Stimulated activated CD8-positive, alpha-beta memory T cell treated with anti-CD3 and anti-CD28 coated beads, Interleukin-7, amount 100 ng/mL, for 1 hour (primary cell): ENCODE measurements at places on chromosomes 4 and X.

DNA sequence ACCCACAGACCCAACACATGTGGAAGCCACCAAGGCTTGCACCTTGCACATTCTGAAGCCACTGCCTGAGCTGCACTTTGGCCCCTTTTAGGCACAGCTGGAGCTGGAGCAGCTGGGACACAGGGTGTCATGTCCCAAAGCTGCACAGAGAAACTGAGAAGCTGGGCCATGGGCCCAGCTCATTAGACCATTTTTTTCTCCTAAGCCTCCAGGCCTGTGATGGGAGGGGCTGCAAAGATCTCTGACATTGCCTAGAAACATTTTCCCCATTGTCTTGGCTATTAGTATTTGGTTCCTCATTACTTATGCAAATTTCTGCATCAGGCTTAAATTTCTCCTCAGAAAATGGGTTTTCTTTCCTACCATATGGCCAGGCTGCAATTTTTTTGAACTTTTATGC lies 447.4 kb upstream of the HS3ST1 start:
- DNase-seq, result no peak

DNA sequence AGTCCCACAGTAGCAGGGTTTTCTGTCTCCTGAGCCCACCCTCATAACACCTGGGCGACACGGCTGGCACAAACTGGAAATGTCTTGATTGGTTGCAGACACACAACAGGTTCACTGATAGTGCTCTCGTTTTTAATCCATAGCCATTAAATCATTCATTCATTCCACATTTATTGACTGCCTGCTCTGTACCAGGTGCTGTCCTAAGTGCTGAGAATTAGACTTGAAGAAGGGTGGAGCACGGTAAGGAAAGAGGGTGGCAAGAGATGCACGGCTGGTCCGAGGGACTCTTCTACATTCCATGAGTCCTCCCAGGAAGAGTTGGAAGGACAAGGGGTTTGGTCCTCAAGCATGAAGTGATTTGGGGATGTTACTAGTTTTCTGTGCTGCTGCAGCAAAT lies 100.0 kb downstream of the RELL1 start:
- no peak for DNase-seq

DNA sequence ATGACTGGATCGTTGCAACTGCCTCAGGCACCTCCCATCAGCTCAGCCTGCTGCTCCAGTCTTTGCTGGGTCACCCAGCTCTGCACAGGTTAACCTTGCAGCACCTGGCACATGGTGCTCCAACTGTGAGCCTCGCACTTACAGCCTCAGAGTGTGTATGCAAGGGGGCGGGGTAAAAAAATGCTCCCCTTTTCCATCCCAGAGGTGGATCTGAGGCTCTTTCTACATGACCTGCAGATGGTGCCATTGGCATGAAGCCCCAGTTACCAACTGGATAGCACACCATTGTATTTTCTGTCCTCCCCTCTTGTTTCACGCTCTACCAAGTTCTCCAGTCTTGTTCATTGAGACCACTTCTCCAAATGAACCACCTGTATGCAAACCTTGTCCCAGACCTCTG lies 46.2 kb upstream of the TRPC3 start:
- no peak for DNase-seq

DNA sequence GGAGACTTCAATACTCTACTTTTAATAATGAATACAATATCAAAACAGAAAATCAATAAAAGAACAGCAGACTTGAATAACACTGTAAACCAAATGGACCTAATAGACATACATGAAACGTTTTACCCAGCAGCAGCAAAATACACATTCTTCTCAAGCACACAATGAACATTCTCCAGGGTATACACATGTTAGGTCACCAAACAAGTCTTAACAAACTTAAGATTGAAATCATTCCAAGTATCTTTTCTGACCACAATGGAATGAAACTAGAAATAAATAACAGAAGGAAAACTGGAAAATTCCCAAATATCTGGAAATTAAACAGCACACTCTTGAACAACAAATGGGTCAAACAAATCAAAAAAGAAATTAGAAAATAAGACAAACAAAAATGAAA lies 145.0 kb upstream of the CT83 start:
- DNase-seq, result no peak

DNA sequence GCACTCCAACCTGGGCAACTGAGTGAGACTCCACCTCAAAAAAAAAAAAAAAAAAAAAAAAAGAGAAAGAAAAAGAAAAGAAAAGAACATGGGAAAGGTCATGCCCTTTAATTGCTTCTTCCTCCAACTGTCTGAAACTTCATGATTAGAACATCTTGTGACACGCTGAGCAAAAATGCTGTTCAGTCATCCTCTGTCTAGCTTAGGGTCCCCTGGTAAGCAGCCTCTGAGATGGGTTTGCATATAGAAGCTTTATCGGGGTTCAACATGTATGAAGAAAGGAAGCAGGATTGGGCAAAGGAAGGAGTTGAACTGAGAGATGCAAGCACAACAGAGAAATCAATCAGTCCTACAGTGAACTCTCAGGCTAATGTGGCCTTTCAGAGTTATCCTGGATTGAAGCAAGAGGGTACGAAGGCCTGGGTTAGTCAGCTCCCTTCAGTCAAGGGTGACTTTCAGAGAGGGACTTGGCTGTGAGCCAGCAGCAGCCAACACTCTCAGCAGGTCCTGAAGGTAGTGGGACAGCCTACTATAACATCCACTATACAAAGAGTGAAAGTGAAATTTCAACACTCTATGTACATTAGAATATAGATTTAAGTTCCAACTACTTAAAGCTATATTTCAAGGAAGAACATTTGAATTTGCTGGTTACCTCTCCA lies 11.4 kb downstream of the MAOB start:
- no peak for DNase-seq

- DNase-seq, result no peak
Observed at GRCh38 chrX:11992271-11992670, 146.0 kb upstream of the FRMPD4 start.

GRCh38 chr4:94909645-94910044 lies 151.9 kb downstream of the BMPR1B start:
- no peak for DNase-seq

- no peak for DNase-seq
Observed at GRCh38 chr4:134668237-134668636, 466.6 kb upstream of the PABPC4L start.

DNA sequence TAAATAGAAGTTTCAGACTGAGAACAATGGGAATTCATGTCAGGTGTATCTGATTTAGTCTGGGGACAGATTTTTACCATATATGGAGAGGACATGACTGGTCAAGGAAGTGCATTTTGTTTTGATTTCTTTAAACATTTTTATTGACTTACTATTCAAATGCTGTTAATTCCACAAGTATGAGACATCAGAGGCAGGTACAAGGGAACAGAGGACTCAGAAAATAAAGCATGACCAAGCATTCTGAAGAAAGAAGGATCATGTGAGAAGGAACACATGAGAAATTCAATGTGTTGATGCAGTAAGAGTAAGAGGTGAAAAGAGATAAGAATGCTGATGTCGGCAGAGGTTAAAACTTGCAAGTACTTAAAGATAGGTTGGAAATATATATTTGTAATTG lies 1452.6 kb downstream of the PCDH7 start:
- DNase-seq, result no peak

DNA sequence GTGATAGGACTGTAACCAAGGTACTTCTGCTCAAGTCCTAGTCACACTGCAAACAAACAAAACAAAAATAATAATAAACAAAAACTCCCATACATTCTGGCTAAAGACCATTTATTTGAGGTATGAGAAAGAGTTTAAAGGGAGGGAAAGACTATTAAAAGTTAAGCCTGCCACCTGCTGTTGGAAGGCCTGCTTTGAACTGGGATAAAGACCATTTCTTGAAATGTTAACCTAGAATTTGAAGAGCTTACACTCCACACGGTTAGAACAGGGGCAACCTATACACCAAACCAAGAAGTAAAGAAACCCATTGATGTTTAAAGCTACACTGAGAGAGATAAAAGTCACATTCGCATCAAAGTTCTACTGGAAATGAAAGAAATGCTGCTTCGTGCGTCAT lies 548.7 kb upstream of the DIPK2B start:
- no peak for DNase-seq

- no peak for DNase-seq
Observed at GRCh38 chr4:182261651-182262223, 18.5 kb downstream of the TENM3 start.

- DNase-seq, result no peak
Observed at GRCh38 chr4:119729835-119730670, 101.4 kb upstream of the PDE5A start.

GRCh38 chr4:149029056-149029651 lies 586.9 kb upstream of the NR3C2 start:
- DNase-seq, result no peak

GRCh38 chr4:139587446-139587845 lies 31.4 kb upstream of the SETD7 start:
- no peak for DNase-seq

DNA sequence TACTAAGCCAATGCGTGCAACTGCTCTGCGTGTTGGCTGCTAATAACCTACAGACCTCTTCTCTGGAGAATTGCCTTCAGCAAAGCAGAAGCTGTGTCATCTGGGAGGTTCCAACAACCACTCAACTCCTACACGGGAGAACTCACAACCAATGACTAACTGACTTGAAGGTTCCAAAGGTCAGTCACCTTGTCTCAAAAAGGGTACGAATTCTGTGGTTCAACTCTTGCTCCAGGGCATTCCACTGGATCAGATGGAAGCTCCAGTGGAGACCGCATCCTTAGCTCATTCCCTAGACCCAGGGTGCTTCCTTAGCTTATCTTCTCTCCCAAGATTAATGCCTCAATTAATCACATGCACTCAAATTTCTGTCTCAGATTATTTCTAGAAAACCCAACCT lies 222.7 kb downstream of the CHIC2 start:
- no peak for DNase-seq

DNA sequence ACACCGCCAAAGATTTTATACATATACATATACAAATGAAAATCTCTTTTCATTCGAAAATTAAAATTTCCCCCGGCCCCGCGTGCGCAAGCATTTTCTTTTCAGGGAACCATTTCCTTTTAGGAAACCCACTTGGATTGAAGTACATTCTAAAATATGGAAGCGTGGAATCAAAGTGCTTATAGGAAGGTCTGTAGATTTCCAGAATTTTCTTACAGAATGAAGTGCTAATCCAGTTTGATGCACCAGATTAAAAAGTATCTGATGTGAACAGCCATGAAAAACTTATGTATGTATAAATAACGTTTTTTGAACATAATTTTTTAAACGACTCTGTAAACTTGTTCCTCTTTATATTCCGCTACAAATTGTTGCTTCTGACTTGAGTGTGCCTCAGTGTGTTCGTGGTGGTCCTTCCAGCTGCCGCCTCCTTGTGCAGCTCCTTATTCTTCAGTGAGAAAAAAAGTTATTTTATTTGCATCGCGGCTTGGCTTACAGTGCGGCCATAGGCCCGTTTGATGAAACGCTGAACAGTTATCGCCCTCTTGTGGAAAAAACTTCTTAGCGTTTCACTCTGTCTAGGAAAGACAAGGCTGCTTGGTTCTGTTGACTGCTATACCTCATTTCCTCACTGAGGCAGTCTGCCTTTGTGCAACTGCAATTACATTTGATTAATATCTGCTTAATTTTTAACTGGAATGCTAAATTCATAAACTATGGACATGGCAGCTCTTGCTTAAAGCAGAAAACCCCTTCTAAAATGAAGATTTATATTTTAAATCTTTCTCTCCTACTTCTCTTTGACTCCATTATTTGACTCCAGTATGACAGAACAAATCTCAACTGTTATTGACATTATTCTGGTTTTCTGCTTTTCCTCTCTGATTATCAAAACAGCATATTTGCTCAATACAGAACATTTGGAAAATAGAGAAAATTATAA lies 4.7 kb upstream of the NKX6-1 start:
- no peak for DNase-seq

DNA sequence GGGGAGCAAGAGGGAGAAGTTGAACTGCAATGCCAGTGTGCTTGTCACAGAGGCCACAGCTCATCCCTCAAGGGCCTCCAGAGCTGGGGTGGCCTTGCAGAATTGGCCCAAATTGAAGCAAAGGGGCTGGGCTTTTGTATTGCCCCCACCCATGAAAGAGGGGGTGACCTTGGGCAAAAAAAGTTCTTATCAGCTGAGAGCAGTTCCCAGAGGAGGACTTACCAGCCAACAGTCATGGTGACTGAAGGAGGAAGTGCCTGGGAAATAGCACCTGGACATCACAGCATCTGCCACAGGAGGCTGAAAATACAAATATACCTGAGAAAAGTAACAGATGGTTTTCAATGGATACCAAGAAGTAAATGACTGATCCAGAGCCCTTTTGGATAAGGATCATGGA lies 262.4 kb downstream of the MID1IP1 start:
- no peak for DNase-seq
